Suppressor macrophage treated with lipopolysaccharide for 4 hours (primary cell): ENCODE measurements at places on chromosomes 6 and 20.
A peak's percentile ranks its signal among the peaks of the same experiment; 100 is the strongest.

- no peak for DNase-seq
Measured at GRCh38 chr6:148076051-148076450, 266.6 kb upstream of the SASH1 start.

DNA sequence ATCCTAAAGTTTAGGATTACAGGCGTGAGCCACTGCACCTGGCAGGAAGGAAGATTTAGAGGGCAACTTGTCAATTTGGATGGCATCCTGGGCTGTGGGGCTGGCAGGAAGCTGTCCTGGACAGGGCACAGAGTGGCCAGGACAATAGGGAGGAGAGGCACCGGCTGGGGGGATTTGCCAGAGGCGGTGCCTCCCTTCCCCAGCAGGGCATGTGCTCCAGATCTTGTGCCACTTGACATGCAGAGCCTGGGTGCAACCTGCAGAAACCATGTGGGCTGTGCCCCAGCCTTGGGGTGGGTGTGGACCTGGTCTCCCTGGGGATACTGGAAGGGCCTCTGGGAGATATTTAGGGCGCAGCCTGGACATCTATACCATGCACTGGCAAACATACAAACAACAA lies 58.6 kb upstream of the EEF1A1 start:
- DNase-seq, result no peak

DNA sequence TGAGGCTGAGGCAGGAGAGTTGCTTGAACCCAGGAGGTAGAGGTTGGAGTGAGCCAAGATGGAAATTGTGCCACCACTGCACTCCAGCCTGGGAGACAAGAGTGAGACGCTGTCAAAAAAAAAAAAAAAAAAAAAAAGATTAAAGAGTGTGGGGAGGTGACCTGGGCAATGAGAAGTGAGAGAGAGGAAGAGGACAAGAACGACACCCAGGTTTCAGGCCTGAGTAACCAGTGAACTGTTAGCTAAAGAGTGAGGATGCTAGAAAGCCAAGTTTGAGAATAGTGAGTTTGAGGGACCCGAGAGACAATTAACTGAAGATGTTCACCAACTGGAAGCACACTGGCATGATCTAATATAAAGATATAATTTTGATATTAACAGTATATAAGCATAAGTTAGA lies 85.4 kb upstream of the TNFAIP3 start:
- DNase-seq, result no peak

DNA sequence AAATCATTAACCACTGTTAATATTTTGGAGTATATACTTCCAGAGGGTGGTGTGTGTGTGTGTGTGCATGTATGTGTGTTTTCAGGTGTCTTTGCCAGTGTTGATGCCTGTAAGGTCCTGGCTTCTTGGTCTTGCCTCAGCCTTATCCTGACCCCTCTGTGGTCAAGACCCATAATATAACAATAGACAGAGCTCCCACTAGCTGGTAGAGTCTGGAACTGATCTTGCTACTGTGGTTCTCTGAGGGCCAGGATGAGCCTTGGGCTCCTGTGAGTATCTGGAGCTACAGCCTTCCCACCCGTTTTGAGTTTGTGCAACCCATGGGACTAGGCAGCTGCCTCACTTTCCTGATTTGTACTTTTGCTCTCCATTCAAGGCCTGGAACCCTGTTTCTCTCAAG lies 191.0 kb downstream of the IBTK start:
- DNase-seq, result no peak

DNA sequence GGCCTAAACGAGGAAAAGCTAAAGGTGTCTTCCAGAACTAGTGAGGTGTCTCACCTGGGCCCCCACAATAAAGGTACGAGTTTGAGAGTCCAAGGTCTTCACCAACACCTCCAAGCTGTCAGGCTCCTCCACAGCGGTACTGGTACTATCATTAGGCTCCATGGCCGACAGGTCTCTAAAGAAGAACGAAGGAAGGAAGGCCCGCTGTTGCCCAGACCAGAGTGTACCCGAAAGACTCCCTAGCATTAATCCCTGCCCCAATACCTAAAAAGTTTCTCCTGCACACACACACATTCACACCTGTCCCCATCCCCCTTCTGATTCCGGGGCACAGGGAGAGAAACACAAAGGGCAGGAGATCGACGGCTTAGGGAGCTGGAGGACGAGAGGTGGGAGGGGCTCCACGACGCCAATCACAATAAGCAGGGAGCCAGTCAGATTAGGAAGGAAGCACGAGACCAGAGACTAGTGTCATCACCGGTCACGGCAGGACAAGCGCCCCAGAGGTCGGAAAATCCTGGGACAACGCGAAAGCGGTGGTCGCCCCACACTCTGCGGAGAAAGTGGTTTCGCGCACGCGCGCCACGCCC lies 764 bp downstream of the BAG6 start:
- DNase-seq, result peak; percentile 91

- DNase-seq, result no peak
Measured at GRCh38 chr6:33974030-33974429, 170.2 kb upstream of the MLN start.

GRCh38 chr6:160178271-160178670 lies 56.7 kb downstream of the SLC22A1 start:
- no peak for DNase-seq

DNA sequence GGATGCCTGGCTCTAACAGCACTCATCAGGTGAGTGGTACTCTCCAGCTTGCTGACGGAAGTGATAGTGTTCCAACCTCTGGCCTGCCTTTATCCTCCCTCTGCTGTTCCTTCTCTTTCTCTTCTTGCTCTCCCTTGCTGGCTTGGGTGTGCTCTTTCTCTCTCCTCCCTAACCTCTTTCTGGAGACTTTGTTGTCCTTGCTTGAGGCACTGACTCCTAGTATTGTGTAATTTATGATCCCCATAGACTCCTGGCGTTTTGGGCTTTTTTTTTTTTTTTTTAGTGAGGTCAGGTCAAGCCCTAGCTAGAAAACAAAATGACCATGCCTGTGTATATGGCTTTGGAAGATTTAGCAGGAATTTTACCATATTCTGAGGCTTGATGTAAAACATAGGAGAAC lies 84.7 kb upstream of the MRAP2 start:
- DNase-seq, result no peak

GRCh38 chr6:166465003-166465399 lies 82.3 kb upstream of the MPC1 start:
- no peak for DNase-seq

- no peak for DNase-seq
Measured at GRCh38 chr6:49552596-49552995, 2.1 kb downstream of the C6orf141 start.

- no peak for DNase-seq
Measured at GRCh38 chr6:156942266-156942665, 165.1 kb downstream of the ARID1B start.

DNA sequence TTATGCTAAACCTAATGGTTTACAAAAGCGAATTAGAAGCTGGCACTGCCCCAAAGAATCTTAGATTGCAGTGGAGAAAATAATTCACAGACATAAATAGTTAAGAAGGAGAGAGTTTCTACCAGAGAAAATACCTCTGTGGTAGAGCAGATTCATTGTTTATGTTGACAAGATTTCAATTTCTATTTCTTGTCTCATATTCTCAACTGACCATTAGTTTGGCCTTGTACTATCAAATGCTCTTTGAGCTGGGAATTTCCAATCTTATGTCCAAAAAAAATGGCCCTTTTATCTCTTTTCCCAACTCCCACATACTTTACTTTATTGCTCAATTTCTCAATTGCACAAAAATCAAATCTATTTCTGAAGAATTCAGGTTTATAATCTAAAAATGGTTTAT lies 804.1 kb upstream of the CITED2 start:
- DNase-seq, result no peak

DNA sequence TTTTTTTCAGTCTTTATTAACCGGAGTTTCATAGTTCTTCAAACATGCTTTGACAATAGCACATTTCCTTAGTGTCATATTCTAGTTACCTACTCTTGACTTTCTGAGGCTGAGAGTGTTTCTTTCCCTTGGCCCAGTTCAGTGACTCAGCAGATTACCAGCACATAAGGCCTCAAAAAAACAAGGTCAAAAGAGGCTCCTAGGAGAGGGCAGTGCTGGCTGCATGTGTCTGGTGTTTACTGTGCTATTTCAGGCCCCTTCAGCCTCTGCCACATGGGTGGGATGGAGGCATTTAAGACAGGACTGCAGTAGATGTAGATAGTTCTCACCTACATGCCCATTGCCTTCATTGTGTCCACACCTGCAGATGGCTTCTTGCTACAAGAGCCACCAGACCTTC lies 198.2 kb upstream of the SSTR4 start:
- DNase-seq, result no peak

DNA sequence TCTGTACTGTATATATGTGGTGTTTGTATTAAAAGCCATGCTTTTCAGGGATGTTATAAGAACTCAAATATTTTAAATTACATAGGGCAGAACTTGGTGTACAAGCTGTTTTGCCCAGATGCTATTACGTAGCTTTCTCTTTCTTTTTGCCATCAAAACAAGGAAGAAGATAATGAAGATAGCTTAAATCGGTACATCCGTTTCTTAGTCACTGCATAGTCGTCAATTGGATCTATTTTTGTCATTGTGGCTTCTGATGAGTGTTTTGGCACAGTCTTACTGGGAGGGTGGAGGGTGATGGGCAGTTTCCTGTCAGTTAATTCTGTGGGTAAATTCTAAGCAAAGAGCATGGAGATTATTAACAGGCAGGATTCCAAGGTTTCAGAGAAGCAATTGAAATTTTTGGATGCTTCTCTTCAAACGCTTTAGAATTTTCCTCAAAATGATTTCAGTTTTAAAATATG lies 649.1 kb upstream of the GJE1 start:
- DNase-seq, result peak; percentile 81

GRCh38 chr6:41706876-41707564 lies 28.4 kb downstream of the TFEB start:
- DNase-seq, result peak; percentile 71

DNA sequence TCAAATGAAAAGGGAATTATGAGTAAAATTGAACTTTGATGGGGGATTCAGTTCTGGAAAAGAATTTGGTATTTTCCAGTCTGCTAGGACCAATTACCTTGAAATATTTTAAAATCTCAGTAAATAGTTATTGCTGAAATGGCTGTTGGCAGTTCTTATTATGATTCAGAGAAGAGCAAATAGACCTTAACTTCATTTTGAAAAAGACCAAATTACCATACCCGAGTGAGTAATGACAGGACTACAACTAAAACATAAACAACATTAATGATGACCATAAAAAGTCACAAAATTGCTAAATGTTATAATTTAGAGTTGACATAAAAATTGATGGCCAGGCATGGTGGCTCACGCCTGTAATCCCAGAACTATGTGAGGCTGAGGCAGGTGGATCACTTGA lies 21.7 kb downstream of the TRIM38 start:
- no peak for DNase-seq

- DNase-seq, result no peak
Measured at GRCh38 chr6:12232821-12233220, 57.3 kb upstream of the EDN1 start.

DNA sequence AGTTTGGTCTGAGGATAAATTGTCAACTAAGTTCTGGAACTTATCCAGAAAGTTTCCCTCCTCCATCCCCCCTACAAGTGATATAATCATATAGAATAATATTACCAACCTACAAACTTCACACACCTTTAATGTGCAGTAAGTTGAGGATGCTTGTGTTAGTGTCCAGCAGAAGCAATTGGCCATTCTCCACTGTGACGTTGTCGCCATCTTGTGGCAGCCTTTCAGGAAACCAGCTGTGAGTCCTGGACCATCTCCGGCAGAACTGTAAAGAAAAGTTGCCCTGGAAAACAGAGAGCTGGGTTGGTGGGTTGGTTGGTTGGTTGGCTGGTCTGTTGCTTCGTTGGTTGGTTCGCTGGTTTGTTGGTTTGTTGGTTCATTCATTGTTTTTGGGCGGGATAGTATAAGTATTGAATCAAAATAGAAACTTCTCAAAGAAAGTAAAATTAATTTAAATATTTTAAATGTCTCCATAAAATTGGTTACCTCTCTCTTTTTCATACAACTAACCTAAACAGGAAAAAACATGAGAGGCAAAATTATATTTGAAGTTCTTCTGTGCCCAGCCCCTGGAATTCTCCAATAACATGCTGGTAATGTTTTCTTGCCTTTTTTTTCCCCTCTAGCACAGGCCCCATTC lies 127.5 kb downstream of the PKHD1 start:
- DNase-seq, result peak; percentile 68

DNA sequence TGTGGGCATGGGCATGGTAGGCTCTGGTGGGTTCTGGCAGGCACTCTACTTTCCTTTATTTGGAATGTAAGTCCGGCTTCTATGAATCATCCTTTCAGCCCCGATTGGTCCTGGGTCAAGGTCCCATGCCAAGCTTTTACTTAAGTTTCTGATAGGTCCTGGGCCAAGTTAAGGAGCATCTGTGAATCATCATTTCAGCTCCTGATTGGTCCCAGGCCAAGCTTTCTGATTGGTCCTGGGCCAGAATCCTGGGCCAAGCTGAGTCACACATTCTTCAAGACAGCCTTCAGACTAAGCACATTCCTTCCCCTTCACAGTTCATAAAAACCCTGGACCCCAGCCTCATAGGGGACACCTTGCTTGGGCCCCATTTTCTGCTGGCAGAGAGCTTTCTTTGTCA lies 231.0 kb upstream of the EYS start:
- DNase-seq, result no peak

GRCh38 chr20:64049060-64049877 lies at the start of gene SOX18:
Gene SOX18, minus strand, starts transcription at chr20:64049639. Its CDS starts 123 bp downstream, at chr20:64049516.
- peak; percentile 20 for DNase-seq

GRCh38 chr20:63744158-63744557 lies 4.6 kb downstream of the SLC2A4RG start:
- no peak for DNase-seq

- no peak for DNase-seq
Measured at GRCh38 chr20:41408156-41408794, 41.7 kb upstream of the EMILIN3 start.

GRCh38 chr6:32244270-32244669 lies 20.4 kb upstream of the NOTCH4 start:
- no peak for DNase-seq

DNA sequence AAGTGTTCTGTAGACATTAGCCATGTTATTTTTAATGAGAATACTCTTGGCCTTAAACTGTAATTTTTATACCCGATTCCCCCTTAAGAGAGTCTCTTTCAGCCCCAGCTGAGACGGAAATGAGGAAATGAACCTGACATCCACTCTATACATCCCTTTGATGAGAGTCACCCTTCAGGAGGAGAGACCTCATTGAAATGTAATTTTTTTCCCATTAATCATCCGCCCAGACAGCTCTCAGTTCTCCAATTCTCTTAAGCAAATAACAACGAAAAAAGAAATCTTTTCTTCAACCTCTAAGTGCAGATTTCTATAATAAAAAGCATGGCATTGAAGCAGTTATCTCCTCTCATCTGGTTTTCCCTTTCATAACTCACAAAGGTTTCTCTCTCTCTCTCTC lies 243.8 kb upstream of the PMEPA1 start:
- DNase-seq, result peak; percentile 1

DNA sequence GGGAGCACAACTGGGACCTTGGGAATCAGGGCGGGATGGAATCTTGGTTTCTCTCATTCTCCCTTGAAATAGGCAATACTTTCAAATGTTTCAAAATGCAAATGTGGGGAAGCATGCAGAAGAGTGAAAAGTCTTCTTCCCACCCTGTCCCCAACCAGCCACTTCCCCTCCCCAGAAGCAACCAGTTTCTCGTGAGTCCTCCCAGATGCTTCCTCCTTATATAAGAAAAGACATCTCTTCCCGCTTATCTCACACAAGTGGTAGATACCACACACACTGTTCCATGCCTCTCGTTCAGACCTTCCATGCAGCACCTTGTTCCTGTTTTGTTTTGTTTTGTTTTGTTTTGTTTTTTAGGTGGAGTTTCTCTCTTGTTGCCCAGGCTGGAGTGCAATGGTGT lies 25.1 kb downstream of the HCK start:
- peak; percentile 53 for DNase-seq

GRCh38 chr6:36343109-36343680 lies 6.5 kb upstream of the BNIP5 start:
- DNase-seq, result no peak
